AG04450 (cell line): ENCODE measurements at places on chromosomes 4 and X.
A peak's percentile ranks its signal among the peaks of the same experiment; 100 is the strongest.

DNA sequence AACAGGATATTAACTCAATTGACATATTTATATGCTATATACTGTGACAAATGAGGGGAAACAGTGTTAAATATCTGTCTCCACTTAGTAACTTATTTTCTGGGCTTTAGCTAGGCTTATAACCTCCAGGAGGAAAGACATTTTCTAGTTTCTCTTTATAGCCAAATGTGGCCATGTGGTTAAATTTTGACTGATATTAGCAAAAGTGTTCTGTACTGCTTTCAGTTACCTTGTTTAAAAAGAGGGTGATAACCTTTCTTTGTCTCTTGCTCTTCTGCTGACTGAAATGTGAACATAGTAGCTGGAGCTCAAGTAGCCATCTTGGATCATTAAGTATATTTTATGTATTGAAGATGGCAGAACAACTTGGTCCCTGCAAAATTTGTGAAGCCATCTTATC is 253.7 kb downstream of the PDHA2 start:
- DNase-seq = no peak

DNA sequence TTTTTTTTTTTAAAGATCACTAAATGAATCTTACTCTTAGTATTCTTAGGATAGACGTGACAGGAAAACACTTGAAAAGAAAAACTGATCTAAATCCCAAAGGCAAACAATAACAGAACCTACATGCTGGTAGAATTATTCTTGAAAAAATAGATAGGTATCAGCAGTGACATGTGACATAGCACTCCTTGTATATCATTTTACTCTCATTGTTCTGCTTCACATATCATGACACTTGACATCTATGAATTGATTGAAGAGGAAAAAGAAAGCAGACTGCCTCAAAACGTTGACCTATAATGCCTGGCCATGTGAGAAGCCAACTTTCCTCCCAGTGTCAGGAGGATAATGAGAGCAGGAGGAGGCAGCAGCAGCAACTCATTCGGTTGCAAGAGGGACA is 555.2 kb downstream of the GABRG1 start:
- no peak for DNase-seq

GRCh38 chr4:20268028-20268427 is 16.3 kb downstream of the SLIT2 start:
- no peak for DNase-seq

DNA sequence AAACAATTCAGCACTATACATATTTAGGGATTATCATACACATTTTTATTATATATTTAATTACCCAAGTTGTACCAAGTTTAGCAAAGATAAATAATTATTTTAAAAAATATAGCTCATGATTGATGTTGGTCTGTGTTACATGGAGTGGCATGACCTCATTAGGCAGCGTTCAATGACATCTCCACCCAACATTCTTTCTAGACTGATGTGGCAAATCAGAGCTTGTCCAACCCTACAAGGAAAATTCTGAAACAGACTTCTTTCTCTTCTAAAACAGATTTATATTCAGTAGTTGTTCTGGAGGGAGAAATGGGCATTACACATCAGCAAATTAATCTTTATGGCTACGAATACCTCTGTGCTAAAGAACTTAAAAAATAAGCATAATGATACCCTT is 189.7 kb downstream of the PDGFC start:
- no peak for DNase-seq

GRCh38 chr4:19382993-19383756 is 868.5 kb upstream of the SLIT2 start:
- no peak for DNase-seq

- no peak for DNase-seq
Measured at GRCh38 chr4:3701736-3702560, 64.2 kb upstream of the ADRA2C start.

- DNase-seq = no peak
Measured at GRCh38 chr4:8916906-8917305, 45.3 kb upstream of the HMX1 start.

- DNase-seq = no peak
Measured at GRCh38 chrX:149853925-149854324, 27.1 kb upstream of the MAGEA8 start.

- DNase-seq = no peak
Measured at GRCh38 chrX:8366481-8366880, 98.1 kb upstream of the VCX3B start.

GRCh38 chr4:141814499-141814898 is 178.1 kb downstream of the IL15 start:
- DNase-seq = no peak

DNA sequence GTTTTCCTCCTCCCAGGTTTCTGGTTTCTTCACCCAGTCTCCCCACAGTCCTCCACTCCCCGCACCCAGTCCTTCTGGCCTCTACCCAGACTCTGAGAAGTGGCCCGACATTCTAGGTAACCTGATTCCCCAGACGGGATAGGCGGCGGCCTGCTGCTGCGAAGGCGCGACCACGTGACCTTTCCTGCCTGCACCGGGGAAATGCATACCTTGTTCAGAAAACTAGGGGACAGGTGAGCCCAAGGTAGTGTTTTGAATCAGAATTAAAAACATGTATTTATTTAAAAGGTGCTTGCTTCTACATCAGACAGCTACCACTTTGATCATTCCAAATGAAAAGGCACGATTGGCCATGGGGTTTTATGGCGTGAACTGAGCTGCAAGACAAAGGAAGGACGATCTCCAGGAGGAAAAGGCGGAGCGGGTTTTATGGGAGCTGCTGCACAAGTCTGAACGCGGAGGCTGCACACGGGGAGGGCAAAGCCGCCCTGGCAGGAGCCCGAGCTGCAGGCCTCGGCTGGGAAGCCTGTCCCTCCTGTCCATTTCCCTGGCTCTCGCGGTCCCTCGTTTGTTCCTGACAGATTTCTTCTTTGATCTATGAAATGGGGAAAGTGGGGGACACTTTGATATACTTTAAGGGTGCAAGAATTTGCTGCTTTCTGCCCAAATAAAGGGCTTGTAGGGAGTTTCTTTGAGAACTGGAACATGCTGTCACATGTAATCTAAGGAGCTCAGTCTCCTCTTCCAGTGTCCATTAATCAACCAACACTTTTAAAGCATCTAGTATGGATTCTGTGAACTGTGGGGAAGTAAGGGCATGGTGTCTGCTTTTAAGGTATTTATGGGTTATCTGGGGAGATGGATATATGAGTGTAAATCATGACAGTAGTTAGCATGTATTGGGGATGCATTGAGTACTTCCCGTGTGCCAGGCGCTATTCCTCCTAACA is 150.9 kb downstream of the SPRY1 start:
- no peak for DNase-seq

DNA sequence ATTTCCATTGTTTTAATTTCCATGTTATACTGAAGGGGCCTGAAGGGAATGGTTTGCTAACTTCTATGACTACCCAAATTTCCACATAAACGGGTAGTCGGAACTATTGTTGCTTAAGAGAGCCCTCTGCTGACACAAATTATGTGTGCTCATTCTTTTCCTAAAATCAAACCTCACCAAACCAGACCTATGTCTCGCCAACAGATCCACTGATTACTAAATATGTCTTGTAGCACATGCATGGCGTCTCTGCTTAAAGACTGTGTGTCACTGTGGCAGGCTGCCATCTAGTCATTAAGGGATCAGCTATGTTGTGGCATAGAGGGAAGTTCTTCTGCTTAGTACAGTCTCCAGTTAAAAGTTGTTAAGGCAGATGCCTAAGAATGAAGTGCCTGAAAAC is 25.1 kb downstream of the PIR start:
- DNase-seq = peak; percentile 20

DNA sequence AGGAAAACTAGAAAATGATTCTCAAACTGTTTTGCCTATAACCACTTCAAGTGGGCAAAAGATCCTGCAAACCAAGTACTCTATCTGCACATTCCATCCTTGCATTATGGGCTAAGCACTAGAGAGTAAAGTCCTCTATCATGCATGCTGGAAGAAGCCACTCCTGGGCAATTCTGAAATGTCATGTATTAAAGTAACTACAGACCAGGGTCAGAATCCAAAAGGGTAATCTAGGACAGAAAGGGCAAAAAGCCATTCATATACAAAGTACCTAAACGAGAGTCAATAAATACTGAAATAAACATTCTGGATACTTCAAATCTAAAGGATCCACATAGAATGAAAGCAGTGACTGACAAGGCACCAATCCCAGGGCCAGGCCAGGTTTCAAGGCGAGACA is 1.0 kb downstream of the SNX12 start:
- no peak for DNase-seq

DNA sequence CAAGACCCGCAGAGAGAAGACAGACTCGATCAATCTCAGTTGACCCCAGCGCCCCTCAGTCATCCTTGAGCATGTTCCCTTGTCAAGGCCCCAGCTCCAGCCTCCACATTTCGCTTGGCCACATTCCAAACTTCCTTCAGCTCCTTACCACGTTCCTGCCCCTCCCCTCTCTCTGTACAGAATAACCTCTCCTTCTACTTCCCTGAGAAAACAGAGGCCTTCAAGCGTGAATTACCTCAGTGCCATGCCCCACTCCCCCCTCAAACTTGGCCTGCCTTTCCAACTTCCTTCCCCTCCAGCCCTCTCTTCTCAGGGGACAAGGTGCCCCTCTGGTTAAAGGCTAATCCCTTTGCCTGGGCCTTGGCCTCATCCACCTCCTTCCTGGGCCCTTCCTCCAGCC is 3.2 kb upstream of the RIPPLY1 start:
- no peak for DNase-seq

- no peak for DNase-seq
Measured at GRCh38 chrX:23692166-23692565, 24.9 kb downstream of the PRDX4 start.

- no peak for DNase-seq
Measured at GRCh38 chr4:180809439-180809838, 1433.8 kb upstream of the TENM3 start.

DNA sequence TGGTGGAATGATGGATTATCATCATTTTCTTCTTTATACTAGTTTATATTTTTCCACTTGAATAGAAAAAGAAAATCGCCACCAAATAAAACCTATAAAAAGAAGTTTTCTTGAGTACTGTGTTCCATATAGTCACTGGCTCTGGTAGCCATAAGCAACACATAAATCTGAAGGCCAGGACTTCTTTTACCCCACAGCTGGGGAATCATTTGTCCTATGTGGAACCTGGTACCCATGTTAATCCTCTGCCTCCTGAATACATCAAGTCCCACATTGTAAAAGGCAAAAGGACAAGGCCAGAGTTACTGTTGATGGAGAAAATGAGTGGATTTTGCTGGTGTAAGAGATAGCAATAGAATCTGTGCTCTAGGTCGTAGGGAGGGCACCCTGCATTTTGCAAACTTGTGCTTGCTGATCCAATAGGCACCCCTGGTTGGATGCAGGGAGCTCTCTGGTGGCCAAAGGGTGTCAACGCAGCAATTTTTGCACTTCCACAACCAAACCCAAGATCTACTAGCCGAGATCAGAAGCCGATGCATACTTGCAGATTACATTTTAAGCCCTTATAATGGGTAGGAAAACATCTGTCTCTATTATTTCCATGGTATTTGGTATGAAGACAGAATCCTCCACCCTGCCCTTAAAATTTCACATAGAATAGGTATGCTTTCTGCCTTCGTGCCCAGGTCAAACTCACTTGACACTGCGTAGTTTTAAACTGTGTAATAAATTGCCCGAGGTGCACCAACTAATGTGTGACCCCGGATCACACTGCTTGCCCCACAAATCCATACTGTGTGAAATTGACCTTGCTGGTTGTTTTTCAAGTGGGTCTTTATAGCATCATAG is 146.2 kb upstream of the SCML1 start:
- DNase-seq = no peak

DNA sequence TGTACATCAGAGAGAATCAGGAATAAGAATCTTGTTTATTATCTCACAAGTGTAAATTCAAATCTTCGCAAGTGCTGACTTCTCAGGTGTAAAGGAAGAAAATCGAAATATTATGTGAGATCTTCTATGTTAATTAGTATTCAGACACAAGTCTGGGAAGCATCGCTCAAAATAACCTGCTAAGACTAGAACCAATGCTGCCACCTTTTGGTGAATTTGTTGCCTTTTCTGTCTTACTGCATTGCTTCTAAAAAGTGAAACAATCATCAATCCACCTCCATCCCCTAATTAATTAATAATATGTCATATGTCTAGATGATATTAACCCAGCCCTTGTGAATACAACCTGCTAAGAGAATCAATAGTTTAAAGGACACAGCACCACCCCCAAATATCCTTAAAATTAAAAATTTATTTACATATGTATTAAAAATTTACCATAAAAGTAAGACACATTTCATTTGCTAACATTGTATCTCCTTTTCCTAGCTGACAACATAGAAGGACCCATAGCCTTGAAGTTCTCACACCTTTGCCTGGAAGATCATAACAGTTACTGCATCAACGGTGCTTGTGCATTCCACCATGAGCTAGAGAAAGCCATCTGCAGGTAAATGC is 3.5 kb downstream of the EPGN start:
- DNase-seq = peak; percentile 13

DNA sequence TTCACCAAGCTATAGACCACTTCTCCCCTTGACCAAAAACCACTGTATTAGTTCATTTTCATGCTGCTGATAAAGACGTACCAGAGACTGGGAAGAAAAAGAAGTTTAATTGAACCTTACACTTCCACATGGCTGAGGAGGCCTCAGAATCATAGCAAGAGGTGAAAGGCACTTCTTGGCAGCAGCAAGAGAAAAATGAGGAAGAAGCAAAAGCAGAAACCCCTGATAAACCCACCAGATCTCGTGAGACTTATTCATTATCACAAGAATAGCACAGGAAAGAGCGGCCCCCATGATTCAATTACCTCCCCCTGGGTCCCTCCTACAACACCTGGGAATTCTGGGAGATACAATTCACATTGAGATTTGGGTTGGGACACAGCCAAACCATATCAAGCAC is 97.8 kb downstream of the DOCK11 start:
- no peak for DNase-seq

DNA sequence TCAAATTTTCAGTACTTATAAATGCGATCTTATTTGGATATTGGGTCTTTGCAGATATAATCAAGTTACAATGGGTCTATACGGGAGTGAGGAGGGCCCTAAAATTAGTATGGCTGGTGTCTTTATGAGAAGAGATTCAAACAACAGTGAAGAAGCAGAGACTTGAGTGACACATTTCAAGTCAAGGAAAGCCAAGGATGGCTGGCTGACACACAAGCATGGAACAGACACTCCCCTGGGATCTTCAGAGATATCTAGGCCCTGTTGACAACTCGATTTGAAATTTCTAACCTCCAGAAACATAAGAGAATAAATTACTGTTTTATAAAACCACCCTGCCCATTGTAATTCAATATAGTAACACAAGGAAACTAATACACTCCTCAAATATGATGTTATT is 1886.0 kb upstream of the PCDH7 start:
- no peak for DNase-seq

DNA sequence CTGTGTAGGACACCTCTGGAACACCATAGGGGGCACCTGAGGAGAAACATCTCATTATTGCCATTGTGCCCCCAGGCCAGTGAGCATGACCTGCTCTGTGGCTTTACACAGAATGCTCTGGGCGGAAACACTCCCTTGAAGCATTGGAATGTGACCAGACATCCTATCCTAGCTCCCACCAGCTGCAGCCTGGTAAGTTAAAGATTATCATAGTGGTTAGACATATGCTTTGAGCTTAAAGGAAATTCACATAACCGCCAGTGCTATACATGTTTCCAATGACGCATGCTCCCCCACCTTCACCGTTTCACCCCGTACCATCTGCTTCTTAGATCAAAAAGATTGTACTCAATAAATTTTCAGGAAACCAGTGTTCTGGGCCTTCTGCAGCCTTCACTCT is 217.7 kb upstream of the CENPE start:
- DNase-seq = no peak
